OCI-M1 (cell line): ENCODE measurements at places on chromosomes 3 and 15.

DNA sequence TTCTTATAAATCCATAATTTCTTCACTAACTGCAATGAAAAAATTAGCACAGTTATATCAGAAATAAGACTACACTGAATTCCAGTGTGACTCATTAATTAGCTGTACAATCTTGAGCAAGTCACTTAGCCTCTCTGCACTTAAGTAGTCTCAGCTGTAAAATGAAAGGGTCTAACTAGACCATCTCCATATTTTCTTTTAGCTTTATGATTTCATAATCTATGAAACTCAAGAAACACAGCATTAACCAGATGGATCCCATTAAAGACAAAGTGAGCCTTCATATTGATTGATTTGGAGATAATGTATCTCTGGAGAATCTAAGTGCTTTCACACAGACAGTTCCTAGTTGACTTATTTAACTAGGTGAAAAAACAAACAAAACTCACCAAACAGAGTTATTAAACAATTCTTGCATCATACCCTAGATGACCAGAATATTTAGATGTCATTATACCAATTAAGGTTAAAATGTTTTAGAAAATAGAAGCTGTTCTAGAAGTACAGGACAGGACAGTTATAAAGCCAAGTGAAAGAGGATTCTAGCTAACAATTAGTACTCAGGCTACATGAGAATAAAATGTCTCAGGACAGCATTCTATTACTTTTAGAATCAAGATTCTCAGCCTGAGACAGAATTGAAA, 11.2 kb downstream of the CSNK1G1 start:
- no peak for DNase-seq

- DNase-seq = peak; percentile 97
Observed at GRCh38 chr3:12994607-12995388, 78.4 kb downstream of the IQSEC1 start.

GRCh38 chr3:160210799-160211221, 14.4 kb upstream of the C3orf80 start:
- DNase-seq = peak; percentile 70

DNA sequence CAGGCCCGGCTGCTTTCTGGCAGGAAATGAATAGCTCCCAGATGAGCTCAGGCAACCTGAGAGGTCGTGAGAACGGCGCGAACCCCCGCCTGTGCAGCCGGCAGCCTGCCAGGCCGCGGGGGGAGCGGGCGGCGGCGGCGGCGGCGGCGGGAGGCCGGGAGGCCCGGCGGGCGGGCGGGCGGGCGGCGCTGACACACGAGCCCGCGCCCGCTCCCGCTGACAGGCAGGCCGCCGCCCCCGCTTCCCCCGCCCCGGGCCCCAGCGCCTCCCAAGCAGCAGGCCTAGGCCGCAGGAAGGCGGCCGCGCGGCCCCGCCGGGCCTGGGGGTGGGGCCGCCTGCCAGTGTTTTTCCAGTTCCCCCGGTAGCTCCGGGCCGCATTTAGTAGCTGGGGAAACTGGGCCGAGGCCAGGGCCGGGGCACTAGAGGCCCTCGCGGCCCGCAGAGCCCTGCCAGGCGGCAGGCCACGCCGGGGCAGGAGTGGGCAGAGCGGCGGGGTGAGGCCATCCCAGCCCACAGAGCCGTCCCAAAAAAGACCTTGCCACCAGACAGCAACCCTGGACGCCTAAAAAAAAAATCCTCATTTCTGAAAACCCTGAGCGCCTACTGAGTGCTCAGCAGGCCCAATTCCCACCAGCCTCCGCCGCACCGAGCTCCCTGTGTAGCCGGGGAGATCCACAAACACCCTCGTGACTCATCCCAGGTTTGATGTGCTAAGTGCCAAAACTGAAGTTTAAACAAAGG, 5.6 kb downstream of the HES1 start:
- peak; percentile 82 for DNase-seq

- peak; percentile 30 for DNase-seq
Observed at GRCh38 chr15:33242669-33243191, 48.2 kb upstream of the FMN1 start.

DNA sequence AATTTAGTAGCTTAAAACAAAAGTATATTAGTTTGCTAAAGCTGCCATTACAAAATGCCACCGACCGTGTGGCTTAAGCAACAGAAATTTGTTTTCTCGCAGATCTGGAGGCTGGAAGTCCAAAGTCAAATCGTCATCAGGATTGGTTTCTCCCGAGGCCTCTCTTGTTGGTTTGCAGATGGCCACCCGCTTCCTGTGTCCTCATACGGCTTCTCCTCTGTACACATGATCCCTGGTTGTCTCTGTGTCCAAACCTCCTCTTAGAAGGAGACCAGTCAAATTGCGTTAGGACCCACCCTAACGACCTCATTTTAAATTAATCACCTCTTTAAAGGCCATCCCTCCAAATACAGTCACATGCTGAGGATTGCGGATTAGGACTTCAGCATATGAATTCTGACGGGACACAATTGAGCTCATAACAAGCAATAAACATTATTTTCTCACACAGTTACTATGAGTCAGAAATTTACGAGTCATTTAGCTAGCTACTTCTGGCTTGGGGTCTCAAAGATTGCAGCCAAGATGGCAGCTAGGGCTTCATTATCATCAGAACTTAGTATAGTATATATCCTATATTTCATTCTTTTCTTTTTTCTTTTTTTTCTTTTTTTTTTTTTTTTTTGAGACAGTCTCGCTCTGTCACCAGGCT, 58.4 kb downstream of the RPL39L start:
- no peak for DNase-seq

- no peak for DNase-seq
Observed at GRCh38 chr3:83354205-83354604, 1592.8 kb upstream of the GBE1 start.

- peak; percentile 86 for DNase-seq
Observed at GRCh38 chr3:97821287-97821773, 481 bp upstream of the CRYBG3 start.

DNA sequence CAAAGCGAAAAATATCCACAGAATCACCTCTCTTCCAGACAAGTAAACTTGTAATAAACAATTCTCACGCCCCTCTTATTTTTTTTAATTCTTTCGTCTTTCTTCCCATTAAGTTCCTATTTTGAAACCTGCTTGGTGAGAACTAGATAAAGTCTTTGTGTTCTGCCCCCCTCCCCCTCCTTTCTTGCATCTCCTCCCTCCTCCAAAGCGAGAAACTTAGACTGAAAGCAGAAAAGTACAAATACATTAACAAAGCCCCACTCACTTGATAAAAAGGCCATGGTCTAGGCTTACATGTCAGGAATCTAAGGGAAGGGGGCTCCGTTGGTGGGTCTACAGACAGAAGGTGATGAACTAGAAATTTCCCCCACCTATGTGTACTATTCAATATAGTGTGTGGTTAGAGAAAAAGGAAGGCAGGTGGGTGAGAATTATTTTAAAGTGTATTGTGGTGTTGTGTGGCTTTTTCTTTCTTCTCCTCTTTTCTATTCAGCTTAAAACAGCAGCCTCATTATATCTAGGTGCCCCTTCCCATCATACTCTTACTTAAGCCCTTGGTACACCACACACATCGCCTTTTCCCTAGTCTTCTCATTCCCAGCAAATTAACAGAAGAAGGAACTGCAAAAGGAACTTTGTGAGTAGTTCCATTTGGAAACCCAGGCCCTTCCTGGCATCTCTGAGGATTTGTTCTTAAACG, 215.3 kb downstream of the MEIS2 start:
- peak; percentile 38 for DNase-seq

DNA sequence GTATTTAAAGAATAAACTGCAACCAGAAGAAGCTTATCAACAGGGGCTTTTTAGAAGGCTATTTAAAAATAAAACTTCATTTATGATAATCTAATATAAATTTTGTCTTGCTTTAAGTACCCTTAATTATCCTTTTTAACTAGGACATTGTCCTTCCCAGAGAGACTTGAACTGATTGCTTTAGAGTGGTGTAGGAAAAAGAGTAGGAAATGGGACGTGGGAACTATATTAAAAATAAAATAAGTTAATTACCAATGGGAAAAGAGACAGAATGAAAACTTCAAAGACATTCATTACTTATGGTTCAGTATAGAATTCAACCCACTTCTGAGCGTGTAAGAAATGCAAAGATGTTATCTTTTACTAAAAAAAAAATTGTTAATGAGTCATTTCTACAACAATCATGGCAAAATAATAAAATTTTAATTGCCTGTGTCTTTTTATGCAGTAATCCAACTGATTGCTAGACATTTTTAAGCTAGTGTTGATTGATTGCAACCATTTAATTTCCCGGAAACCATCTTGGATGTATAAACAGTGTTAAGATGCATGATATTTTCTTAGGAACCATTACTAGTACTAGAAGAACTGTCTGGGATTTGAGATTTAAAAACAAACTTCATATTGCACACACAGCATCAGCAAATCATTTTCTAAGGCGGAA, 298.8 kb upstream of the UMPS start:
- DNase-seq = no peak

DNA sequence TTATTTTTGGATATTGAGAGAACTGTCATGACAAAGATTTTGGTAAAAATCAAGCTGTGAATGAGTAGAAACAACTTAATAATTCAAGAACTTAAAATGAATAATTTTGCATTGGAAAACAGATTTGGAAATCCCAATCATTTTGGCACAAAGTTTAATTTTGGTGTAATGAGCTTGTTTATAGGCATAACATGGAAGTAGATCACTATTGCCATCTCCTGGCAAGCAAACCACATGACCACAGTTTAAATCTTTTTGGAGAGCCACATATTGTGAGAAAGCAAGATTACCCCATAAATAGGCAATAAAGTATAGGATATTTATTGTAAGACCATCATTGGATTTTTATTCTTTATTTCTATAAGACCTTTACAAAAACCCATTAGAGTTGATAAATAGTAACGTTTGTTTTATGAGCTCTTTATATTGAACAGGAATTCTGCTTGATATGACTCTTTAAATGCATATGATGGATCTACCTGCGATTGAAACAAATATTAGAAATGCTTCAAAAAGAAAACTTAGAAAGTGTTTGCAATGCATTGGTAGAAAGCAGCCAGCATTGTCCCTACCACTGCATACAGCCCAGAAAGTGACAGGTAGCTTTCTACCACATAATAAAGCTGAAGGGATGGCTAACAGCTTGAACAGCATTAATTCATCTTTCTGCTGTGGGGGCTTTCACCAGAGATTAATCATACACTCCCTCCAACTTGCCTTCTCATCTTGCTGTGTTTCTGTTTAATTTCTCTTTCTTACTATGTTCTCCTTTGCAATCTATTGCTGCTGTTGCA, 766.8 kb downstream of the TBL1XR1 start:
- DNase-seq = peak; percentile 47

- DNase-seq = no peak
Observed at GRCh38 chr3:41327718-41328117, 128.4 kb downstream of the CTNNB1 start.

- no peak for DNase-seq
Observed at GRCh38 chr15:95405447-95405846, 925.1 kb upstream of the NR2F2 start.

GRCh38 chr3:124926426-124927101, 8.0 kb downstream of the MUC13 start:
- no peak for DNase-seq

DNA sequence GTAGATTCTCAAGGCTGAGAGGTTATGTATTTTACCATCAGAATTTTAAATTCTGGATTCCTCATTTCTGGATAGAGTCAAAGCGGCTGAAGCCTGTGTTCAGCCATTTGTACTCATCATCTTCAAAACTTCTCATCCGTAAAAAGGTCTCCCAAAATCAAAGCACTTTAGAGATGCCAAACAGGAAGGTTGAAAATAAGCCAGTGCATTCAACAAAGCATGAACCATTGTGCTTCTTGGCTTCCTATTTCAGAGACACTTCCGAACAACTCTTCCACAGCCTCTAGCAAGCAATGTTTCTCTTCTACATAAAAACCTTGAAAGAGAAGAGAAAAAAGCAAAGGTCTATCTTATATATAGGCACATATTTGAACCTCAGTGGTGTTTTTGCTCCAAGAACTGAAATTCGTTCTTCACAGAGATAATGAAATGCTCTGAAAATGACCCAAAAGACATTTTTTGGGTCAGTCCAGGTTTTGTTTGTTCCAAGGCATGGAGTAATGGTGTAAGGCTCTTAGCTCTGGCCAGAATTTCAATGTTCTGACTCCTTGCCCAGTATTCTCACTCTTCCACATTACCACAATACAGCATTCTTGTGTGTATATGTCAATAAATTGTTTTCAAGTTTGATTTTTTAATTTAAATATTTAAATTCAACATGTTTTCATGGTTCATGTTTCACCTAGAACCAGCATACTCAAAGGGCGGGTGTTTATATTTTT, 163.1 kb downstream of the STAC start:
- no peak for DNase-seq

DNA sequence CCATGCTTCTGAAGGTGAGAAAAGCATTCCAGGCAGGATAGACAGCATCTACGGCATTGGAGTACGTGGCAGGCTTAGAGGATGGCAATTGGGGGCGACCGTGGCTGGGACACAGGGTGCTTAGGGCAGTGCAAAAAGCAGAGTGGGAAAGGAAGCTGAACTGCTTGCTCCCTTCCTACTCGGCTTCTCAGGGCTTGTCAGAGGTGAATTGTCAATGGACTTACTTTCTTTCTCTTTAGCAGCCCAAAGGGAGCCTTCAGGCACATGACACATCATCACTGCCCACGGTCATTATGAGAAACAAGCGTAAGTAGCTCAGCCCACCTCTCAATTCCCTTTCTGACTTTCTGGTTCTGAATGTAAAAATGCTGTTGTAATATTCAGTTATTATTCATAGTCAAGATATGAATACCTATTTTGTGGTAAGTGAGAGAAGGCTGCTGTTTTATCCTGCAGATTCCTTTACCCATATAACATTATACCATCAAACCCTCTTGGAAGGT, 84.3 kb downstream of the KLHL25 start:
- no peak for DNase-seq

GRCh38 chr3:113287803-113288648, 76.7 kb downstream of the BOC start:
- peak; percentile 78 for DNase-seq

DNA sequence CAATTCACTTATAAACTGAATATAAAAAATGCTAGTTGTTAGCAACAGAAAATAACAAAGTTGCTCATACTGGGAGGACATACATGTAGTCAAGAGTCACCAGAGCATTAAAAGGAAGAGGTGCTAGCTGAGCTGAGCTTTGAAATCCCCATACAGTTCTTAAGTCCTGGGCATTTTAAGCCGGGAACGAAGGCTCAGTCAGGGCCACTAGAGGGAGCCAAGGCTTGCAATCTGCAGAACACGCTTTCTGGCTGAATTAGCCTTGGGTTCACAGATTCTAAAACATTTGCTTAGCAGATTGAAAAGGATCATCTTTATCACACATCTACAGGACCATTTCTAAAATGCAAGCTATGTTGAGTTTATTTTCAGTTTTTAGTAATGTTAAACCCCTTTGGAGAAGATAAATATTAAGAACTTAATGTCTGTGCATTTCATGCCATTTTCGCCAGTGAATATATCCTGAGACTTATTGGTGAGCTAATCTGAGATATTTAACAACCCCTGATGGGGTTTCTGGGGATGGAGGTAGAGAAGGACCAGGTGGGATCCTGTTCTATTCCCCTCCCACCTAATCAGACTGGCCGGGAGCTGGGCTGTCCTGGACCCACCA, 26.3 kb upstream of the MNS1 start:
- DNase-seq = peak; percentile 89

GRCh38 chr3:197478746-197479668, 76.8 kb downstream of the BDH1 start:
- no peak for DNase-seq
